ENCODE measurements at places on chromosomes 16 and 17. TPM values are rescaled to one million over a fixed set of nuclear protein-coding genes. Genes with fewer than 3 reads are reported as not detected.
A peak's percentile ranks its signal among the peaks of the same experiment; 100 is the strongest.

- DNase-seq: no peak
These were observed 15.3 kb downstream of the NLRC5 start for GRCh38 chr16:57004387-57005250.

- DNase-seq: no peak
These were observed 203.0 kb upstream of the TNRC6C start for GRCh38 chr17:77755410-77755963.

DNA sequence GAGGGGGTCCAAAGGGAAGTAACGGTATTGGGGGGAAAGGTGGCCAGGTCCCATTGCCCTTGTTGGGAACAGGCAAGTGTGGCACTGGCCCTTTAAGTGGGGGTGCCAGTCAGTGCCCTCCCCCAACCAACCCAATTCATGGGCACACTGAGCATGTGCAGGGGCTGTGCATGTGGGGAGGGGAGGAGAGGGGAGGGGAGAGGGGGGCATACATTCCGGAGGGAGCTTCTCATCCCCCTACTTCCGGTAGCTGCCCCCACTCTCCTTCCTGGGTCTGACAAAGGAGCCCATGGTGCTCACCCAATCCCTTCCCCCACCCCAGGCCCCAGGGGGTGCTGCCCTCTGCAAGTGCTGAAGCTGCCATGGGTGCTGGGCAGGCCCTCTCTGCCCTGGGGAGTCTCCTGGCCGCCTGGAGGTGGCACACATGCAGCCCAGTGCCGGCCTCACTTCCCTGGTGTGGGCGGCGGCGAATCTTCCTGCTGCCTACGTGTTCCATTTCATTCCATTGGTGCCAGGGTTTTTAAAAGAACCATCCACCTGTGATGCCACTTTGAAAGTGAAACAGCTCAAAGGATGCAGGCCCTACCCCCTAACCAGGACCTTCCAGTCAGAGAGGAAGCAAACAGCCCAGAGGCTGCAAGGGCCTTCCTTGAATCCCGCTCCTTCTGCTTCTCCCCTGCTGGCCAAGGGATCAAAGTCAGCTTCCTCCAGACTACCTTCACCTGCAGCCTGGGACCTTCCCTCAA, 11.0 kb downstream of the HEXIM2 start:
- DNase-seq: peak; percentile 70

DNA sequence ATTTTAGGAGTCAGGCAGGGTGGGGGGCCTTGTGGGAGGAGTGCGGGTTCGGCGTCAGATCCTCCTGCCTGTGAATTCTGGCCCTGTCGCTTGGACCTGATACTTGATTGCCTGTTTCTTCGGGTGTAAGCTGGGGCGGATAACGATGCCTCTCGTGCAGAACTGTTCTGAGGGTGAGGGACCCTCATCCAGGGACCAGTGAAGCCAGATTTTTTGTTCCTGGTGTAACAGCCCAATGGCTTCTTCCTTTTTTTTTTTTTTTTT, 1.3 kb downstream of the TBCD start:
- no peak for DNase-seq

DNA sequence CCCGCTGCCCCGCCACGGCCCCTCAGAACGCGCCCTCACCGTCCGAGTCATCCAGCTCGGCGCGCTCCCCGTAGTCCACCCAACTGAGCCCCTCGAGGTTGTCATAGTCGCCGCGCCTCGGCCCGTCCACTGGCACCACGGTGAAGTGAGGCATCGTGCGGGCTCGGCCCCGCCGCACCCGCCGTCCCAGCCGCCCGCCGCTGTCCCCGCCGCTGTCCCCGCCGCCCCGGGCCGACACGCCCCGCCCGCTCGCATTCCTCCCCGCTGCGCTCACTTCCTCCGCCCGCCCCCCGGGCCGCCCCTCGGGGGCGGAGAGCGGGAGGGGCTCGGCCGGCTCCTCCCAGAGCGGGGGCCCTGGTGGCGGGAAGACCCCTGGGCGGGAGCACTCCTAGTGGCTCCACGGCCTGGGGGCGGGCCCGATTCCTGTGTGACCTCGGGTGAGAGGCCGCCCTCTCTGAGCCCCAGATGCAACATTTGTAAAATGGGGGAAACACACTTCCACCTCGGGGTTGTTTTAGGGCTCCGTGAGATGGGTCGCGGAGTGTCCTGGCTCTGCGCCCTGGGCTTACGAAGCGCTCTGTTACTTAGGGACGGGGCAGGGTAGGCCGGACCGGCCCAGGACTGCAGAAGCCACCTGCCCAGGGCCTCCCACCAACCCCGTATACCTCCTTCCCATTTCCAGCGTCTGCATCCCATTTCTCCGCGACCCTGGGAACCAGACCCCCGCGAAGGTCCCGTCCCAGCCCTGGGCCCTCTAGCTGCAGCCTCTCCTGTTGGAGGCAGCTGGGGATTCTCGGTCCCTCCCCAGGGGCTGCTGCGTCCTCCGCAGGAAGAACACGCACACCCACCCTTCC, at the start of gene SLC12A4:
TSS of gene SLC12A4 (minus strand) at position 238 of the 854 bp plus-strand sequence. CDS start at position 154, 84 bp downstream.
- DNase-seq: no peak

GRCh38 chr17:76458580-76459490, 5.9 kb upstream of the UBE2O start:
- DNase-seq: no peak

- DNase-seq: no peak
These were observed 16.3 kb upstream of the RFFL start for GRCh38 chr17:35079547-35080423.

- no peak for DNase-seq
These were observed 14.8 kb downstream of the PLD6 start for GRCh38 chr17:17191346-17191792.

GRCh38 chr17:82698974-82699442, 510 bp upstream of the RAB40B start:
- DNase-seq: no peak

DNA sequence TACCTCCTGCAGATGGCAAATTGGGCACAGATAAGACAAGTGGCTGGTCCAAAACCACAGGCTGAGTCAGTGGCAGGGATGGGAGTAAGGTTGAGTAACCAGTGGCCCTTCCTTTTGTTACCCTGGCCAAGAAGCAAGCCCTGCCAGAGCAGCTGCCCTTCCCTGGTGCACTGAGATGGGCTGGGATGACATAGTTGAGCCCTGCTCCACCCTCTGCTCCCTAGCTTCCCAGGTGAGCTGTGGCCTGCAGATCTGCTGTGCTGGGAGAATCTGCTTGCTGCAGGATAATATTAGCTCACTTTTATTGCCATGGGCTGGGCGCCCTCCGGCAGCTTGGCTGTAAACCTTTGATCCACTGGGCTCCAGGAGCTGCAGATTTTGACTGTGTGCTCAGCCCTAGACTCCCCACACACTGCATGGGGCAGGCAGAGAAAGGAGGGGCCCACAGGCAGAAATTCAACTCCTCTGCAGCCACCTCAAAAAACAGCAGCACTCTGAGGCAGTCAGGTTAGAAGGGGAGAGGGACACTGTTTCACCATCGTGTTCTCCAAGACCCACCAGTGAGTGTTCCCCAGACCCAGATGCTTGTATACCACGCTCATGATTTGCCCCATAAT, 101.8 kb downstream of the CBLN1 start:
- DNase-seq: no peak

GRCh38 chr17:78598013-78598471, 20.8 kb upstream of the DNAH17 start:
- DNase-seq: no peak

- no peak for DNase-seq
These were observed at the start of gene RASL10B for GRCh38 chr17:35731239-35731916. RASL10B (plus strand) TSS chr17:35731639; CDS start chr17:35735185, 3,546 bp downstream.

GRCh38 chr17:46733837-46734475, 84.5 kb downstream of the WNT3 start:
- no peak for DNase-seq

DNA sequence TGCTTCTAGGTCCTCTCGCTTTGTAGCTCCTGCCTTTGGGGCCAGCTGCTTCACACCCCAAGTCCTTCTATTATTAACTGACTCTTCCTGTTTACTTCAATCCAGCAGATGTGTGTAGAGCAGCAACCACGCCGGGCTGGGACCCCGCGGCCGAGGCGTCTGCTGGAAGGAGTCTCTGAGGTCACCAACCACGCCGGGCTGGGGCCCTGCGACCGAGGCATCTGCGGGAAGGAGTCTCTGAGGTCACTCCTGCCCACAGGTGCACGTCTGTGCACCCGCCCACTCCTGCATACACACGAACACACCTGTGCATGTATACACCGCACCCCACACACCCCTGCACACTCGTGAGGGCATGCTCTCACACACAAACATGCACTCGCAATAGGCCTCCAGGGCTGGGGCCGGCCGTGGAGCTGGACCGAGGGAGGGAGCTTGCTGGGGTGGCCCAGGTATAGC, 7.8 kb upstream of the TEX19 start:
- DNase-seq: no peak

- DNase-seq: no peak
These were observed 136.0 kb upstream of the TNRC6C start for GRCh38 chr17:77822302-77823030.

GRCh38 chr16:89272631-89273030, 55.1 kb downstream of the ZNF778 start:
- no peak for DNase-seq

GRCh38 chr16:59213952-59214351, 479.8 kb upstream of the GOT2 start:
- DNase-seq: no peak

DNA sequence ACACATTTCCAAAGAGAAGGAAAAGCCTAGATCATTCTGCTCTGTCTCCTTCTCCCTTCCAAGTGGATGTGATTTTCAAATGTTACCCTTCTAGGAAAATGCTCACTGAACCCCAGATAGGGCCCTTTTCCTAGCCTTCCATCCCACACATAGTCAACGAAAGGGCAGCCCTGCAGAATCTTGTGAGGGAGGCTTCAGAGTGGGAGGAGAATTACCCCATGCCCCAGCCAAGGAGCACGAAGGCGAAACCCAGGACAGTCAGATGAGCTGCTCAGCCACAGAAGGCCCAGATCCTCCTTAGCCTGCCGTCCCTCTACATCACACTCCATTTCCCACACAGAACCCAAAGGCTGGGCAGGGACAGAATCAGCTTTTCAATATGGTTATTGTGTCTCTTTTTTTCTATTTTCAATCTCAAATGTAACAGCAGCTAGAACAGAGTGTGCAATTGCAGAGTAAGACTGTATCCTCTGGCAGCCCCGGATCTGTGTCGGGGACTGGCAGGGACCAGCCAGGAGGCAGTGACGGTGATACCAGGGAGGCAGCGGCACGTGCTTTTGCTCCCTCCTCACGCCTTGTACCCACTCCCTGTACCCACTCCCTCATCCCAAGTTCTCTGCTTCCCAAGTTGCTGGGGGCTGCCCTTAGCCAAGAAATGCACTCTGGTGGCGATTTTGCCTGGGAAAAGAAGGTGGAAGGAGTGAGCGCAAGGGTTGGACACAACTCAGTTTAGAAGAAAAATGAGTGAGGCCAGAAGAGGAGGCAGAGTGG, 3.7 kb upstream of the SDK2 start:
- DNase-seq: no peak

DNA sequence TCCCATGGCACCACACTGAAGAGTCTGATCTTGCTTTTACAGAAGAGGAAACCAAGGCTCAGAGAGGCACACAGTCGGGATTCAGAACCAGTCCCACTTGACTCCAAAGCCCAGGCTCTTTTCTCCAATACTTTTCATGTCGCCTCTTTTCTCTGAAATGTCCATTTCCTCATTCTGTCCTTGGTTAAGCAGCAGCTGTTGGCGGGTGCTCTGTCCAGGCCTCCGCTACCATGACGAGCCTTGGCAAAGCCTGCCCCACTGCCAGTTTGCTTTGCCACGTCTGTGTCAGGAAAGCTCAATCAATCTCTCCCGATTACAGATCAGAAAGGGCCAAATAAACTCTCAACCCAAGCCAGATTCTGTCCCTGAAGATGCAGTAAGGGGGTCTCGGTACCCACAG, 9.1 kb upstream of the CEP295NL start:
- DNase-seq: no peak

DNA sequence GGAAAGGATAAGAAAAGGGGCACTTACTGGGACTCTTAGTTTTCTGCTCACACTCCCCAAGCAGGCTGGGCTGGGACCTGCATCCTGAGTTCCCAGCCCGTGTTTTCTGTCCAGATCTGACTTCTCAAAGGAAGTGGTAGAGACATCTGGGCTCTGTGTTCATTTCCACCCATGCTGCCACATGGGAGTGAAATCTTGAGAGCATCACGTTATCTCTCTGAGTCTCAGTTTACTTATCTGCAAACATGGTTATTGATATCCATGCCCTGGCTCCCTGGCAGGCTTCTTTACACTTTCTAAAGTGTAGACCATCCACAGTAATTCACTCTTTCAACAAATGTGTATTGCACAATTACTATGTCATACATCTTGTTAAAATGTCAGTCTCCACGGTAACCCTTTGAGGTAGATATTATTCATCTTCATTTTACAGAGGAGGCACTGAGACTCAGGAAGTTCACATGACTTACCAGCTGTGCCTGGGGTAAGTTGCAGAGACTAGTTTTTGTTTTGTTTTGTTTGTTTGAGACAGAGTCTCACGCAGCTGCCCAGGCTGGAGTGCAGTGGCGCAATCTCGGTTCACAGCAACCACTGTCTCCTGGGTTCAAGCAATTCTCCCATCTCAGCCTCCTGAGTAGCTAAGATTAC, 3.4 kb downstream of the ZNF688 start:
- DNase-seq: no peak

DNA sequence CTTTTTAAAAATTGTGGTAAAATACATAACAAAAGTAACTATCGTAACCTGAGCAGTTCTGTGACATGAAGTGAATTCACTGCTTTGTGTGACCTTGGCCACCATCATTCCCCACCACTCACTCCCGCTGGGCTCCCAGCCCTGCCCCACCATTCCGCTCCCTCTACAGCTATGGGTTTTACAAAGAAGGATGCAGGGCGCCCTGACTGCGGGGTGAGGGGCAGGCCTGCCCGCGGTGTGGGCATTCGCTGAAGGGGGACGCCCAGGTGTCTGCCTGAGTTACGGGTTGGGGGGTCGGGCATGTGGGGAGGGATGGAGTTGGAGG, at the start of gene CEMP1:
TSS of gene CEMP1 (minus strand) at position 38 of the 325 bp plus-strand sequence. CDS start 335 bp downstream, outside the sequence.
- DNase-seq: no peak

DNA sequence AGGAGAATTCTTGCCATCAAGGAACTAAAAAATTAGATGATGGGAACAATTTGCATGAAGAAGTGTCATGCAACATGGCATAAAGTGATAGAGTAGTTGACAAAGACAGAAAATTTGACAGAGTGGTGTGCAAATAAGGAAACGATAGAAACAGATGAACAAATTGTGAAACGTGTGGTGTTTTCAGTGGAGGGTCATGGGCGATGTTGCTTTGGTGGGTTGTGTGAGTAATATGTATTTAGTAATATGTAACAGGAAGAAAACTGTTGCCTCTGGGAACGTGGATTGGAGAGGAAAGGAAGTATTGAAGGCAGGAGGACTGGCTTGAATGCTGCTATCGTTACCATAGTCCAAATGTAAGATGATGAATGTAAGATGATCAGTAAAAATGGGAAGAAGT, 3.6 kb downstream of the COX10 start:
- no peak for DNase-seq

GRCh38 chr17:57037411-57037810, 47.6 kb upstream of the AKAP1 start:
- DNase-seq: no peak

GRCh38 chr17:80348551-80349150, 66.3 kb upstream of the ENDOV start:
- no peak for DNase-seq

The CNGB1 gene
- 1.4 TPM for total RNA-seq

The PRAC1 gene
- total RNA-seq: not detected

The KRTAP4-6 gene
- total RNA-seq: not detected

The WNT3 gene
- 1.6 TPM for total RNA-seq

The ATP2C2 gene
- 1.4 TPM for total RNA-seq

The CSF3 gene
- total RNA-seq: not detected

The KRTAP4-1 gene
- total RNA-seq: not detected

The ANKFN1 gene
- total RNA-seq: not detected

The CCT6B gene
- 4.4 TPM for total RNA-seq

The CCL13 gene
- not detected for total RNA-seq

The DNAAF8 gene
- not detected for total RNA-seq

The ABCA9 gene
- total RNA-seq: not detected

All from epithelial cell of proximal tubule (primary cell).